ENCODE measurements at places on chromosomes 16 and 17.
A peak's percentile ranks its signal among the peaks of the same experiment; 100 is the strongest.

- no peak for DNase-seq
These were observed 4.0 kb downstream of the TGFB1I1 start for GRCh38 chr16:31475946-31476302.

GRCh38 chr17:65193305-65193704 lies 56.1 kb downstream of the RGS9 start:
- DNase-seq = no peak

DNA sequence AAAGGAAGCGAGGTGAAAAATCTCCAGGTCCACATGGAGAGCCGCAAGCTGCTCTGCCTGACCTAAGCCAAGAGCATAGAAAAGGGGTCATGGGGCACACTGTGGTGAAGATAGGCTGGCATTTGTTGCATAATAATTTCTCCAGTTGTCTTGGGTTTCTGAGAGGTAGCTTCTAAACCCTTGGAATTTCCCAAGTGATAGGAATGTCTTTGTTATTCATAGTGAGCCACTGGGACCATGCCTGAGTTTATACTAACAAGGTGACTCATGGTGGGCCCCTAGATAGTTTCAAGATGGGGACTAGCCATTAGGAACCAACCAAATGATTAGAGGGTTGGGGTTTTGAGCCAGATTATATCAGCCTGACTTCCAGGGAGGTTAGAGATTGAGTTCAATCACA lies 25.6 kb downstream of the SOST start:
- no peak for DNase-seq

- no peak for DNase-seq
These were observed 11.9 kb upstream of the DNASE1 start for GRCh38 chr16:3642397-3643094.

DNA sequence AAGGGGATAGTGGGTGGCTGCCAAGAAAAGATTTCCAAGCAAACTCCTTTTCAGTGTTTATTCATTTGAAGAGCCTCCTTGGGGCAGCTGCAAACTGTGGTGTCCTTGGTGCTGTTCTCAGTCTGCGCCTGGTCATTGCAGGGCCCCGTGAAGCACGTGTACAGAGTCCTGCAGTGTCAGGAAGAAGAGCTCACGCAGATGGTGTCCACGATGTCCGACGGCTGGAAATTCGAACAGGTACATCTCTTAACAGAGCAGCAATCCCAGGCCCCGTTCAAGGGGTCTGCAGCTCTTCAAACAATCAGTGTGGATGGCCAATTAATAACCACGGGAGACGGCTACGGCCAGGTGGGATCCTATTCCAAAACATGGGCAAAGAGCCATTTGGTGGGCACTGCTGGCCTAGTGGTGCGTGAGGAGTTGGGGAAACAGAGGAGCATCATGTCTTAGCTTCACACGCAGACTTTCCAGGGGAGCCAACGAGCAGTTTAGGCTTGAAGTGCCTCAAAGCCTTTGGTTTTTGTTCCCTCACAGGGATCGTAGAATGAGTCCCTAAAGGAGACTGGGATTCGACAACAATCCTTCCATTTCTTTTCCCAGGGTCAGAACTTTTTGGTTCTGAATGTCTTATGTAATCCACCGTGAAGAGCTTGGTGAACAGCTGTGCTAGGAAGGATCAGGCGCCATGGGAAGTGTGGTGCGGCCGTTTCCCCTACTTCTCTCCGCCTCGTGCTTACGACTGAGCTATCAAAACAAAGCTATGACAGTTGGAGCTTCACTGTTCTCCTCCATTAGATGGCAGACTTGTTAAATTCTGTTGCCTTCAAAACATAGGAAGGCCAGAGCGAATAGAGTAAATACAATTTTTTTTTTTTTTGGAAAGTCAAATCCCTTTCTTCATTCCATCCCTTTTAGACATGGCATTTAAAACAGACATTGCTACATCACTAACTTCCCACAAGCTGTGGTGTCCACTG lies 12.6 kb downstream of the KCTD2 start:
- DNase-seq = no peak

DNA sequence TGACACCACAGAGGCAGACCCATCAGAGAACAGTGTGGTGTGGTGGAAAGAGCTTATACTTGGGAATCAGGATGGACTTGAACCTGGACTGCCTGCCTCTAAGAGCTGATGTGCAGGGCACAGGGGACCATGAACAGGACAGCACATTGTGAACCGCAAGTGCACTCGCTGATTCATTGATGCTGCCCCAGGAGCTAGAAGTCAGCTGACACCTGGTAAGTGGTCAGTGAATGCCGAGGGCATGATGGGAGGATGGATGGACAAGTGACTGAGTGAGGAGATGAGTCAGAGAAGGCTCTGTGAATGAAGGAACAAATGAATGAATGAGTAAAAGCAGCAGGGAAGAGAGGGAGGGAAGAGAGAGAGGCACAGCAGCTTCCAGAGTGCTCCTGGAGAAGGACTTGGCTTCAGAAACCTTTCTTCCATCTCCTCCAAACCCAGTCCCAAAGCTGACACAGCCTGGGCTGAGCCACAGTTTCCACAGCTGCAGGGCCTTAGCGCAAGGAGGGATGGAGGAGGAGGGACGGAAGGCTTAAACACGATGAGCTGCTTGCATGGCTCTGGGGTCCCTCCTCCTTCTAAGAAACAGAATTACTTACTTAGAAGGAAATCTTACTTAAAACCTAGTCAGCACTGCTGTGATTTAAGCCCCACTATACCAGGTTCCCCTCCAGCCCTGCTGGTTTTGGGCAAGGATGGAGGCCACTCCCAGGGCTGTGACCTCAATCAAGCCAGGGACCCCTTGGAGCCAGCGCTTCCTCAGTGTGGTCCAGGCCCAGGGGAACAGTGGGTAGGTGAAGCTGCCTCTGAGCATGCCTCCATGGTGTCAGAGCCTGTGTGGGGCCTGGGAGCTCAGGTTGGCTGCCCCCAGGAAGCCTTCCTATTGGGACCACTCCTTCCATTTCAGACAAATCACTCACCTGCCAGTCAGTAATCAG lies 184.6 kb downstream of the TMEM132E start:
- no peak for DNase-seq

- DNase-seq = no peak
These were observed 11.3 kb downstream of the TBX2 start for GRCh38 chr17:61411011-61411260.

DNA sequence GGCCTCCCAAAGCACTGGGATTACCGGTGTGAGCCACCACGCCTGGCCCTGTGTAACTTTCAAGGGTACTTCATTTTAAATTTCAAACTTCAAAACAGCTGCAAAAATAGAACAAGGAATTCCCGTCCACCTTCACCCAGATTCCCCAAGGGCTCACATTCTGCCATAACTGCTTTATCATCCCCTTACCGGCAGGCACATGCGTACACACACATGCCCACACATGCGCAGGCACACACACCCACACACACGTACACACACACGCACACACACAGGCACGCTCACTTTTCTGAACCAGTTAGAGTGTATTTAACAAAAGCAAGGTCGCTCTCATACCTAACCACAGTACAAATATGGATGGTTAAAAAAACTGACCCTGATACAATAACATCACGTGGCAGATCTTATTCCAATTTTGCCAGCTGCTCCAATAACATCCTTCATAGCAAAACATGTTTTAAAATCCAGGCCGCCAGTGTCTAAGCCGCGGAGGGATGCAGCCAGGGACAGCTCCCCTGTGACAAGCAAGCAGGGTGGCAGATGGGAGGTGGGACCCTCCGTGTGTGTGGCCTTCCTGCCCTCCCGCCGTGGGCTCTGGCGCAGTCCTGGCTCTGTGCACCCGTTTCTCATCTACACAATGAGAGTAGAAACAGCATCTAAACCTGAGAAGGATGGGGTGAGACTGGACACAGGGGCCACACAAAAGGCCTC lies 23.1 kb downstream of the PDIA2 start:
- no peak for DNase-seq

DNA sequence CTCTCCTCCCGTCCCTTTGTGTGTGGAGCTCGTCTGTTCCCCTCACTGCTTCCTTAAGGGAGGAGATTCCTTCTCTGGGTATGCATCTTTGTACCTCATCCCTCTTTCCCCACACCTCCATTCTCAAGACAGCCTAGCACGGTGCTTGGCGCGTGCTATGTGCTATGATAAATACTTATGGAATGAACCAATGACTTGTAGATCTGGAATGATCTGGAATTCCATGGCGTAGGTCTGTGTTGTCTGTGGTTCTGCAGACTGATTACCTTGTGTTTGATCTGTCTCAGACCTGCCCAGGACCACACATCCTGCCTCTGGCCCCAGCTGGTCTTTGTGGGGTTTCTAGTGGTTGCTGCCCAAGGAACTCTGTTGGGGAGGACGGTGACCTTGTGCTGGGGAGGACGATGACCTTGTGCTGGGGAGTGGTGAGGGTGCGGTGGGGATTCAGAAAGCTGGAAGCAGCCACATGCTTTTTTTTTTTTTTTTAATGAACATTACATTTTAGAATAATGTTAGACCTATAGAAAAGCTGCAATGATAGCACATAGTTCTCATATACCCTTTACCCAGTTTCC lies 33.5 kb upstream of the ETV4 start:
- no peak for DNase-seq

- no peak for DNase-seq
These were observed 13.3 kb upstream of the CRK start for GRCh38 chr17:1469231-1469852.

- DNase-seq = no peak
These were observed 643 bp upstream of the NPB start for GRCh38 chr17:81901167-81902022.

DNA sequence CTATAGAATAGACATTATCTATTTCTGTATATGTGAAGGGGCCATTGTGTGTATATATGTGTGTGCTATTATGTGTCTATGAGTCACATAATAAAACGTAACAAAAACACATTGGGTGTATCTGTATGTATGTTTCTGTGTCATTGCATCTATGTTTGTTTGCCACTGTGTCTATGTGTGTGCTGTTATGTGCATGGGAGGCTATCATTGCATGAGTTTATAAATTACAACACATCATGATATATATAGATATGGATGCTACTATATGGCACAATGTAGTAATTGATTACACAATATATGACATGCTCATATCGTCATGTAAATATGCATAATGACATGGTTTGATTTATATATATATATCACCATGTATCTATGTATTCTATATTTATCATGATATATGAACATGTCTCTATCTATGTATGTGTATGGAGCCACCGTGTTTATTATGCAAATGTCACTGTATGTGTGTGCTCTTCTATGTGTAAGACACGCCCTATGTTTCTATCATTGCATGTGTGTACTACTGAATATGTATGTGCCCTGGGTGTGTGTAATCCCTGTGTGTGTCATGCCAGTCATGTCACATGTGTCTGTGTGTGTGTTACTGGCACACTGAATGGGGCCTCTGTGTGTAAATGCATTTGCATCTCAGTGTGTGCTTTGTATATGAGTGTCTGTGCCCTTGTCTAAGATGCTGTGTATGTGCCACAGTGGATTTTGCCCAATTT lies 1.4 kb upstream of the TSPOAP1 start:
- no peak for DNase-seq

DNA sequence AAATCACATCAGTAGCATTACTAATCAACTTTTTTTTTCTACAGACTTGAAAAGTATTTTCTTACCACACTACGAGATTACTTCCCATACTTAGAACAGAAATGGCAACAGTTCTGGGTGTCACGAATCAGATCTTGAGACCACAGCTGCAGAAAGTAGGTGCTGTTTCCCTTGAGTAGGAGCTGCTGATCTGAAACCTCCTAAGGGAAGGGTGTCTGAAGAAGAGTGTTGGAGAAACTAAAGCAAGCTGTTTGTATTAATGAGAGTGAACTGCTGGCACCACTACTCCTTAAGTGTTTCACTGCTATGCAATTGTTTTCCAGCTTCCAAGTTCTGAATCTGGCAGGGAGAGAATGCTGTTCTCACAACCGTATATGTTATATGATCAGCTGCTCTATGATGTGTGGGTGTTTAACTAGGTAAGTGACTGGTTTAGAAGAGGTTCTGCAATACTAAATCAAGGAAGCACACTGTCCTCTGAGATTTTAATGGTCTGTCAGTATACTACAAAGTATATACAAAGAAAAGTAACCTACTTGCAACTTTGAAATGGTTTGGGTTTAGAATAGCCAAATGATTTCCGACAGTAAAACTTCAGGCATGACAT lies 3.3 kb downstream of the ZNF652 start:
- no peak for DNase-seq

- DNase-seq = no peak
These were observed 77.3 kb downstream of the MPRIP start for GRCh38 chr17:17119533-17119932.

- no peak for DNase-seq
These were observed 56.8 kb upstream of the ARL4D start for GRCh38 chr17:43341715-43342588.

GRCh38 chr17:34389126-34389750 lies 26.2 kb upstream of the CCL1 start:
- DNase-seq = no peak

GRCh38 chr17:75504347-75505151 lies 10.8 kb downstream of the CASKIN2 start:
- peak; percentile 18 for DNase-seq

- no peak for DNase-seq
These were observed 6.4 kb upstream of the CACNG4 start for GRCh38 chr17:66957951-66958579.

GRCh38 chr17:32323811-32324491 lies 18.0 kb downstream of the C17orf75 start:
- DNase-seq = no peak

DNA sequence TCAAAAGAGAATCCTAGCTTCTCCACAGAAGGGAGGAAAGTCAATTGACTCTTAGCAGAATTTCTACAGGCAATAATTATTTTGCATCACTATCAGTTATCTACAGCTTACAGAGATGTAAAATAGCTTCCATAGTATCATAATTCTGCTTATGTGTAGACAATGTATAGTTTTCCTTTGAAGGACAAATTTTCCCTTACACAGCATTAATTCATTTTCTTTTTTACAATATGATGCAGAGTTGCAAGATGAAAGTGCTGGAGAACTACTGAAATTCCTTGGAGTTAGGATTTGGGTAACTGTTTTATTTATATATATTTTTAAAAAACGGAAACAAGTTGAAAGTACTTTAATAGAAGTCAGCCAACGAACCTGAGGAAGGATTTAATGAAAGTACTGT lies 111.0 kb upstream of the CPHXL start:
- no peak for DNase-seq

DNA sequence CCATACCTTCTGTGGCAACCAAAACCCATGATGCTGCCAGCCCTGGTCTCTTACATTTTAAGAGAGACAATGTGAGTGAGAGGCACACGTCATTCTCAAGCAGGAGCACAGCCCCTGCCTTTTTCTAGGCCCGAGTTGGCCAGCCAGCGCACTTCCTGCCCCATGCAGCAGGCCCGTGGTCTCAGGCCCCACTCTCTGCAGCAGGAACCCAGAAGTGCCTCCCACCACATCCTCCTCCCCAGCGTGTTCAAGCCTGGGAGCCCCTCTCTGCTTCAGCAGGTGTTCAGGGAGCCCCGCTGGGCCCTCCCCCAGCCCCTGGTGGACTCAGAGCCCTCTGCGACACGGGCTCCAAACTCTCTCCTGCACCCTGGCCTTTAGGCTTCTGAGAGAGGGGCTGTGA lies 30.5 kb downstream of the ITGAE start:
- peak; percentile 29 for DNase-seq

- DNase-seq = no peak
These were observed 5.1 kb upstream of the KIFC3 start for GRCh38 chr16:57807252-57807967.
